ENCODE measurements at places on chromosomes 1 and 21. TPM values are rescaled to one million over a fixed set of nuclear protein-coding genes. Genes with fewer than 3 reads are reported as not detected.

GRCh38 chr1:186943891-186944686 lies 115.3 kb downstream of the PLA2G4A start:
- H3K27me3 ChIP-seq = peaks cover 3% of the 10 kb centered on the region
- no peak for DNase-seq
- no peaks in the 10 kb centered on the region for H3K36me3 ChIP-seq
- H3K4me3 ChIP-seq = no peak overlapping the region

DNA sequence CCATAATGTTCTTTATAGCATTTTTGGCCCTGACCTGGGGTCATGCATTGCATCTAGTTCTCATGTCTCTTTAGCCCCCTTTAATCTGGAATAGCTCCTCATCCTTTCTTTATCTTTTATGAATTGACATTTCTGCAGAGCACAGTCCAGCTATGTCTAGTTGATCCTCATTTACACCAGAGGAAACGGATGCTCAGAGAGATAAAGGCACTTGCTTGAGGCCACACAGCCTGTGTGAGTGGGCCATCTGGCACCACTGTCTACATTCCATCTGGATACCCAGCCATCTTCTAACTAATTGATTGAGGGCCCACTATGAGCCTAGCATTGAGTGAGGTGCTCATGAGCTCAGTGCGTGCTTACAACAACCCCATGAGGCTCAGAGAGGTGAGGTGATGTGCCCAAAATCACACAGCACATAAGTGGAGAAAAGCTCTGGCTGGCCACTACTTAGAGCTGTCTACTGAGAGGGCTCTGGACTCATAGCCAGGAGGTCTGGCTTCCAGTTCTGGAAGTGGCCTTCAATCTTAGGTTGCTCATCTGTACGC lies 3.5 kb downstream of the HPCA start:
- no peak overlapping the region for H3K27ac ChIP-seq
- H3K27me3 ChIP-seq = peaks cover 42% of the 10 kb centered on the region
- no peak overlapping the region for H3K4me3 ChIP-seq
- no peaks in the 10 kb centered on the region for H3K36me3 ChIP-seq

- peaks cover 58% of the 10 kb centered on the region for H3K4me1 ChIP-seq
- peak overlapping the region; percentile 88 for H3K4me3 ChIP-seq
- no peak for DNase-seq
- H3K27me3 ChIP-seq = no peaks in the 10 kb centered on the region
Observed at GRCh38 chr1:197200272-197200899, 53.9 kb upstream of the ASPM start.

DNA sequence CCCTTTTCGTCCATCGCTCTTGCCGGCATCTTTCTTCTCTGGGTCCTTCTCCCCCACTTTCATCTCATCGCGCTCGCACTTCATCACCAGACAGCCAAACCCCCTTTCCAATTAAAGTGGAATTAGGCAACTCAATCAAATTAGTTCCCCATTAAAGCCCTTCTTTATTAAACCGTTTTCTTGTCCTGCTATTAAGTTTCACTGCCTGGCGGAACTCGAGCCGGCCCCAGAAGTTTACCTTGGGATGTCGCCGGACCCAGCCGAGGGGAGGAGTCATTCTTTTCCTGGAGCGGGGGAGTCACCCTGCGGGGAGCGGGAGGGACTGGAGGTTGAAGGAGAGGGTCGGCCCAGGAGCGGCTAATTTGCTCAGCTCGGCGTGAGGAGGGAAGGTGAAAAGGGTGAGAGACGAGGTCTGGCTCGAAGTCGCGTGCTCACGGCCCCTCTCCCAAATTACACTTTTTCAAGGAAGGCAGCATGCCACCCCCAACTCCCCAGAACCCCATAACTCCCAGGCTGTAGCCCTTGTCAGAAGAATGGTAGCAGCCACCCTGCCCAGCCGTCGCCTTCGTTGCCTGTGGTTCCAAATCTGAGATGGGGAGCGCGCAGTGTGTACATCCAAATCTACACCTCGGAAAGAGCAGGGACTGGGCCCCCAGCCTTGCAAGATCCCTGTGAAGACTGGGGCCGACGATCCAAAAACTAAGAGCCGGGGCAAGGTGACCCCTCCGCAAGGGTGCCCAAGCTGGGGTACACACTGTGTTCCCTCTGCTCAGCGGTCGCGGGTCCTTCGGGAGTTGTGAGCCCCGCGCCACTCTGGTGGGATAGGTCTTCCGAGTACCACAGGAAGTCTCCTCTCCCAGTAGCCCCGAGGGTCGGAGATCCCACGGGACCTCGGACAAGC lies 6.4 kb downstream of the DMRTA2 start:
- H3K36me3 ChIP-seq = peaks cover 7% of the 10 kb centered on the region
- peaks cover 70% of the 10 kb centered on the region for H3K27me3 ChIP-seq
- peak overlapping the region; percentile 41 for H3K4me3 ChIP-seq
- no peak overlapping the region for H3K27ac ChIP-seq
- H3K4me1 ChIP-seq = peaks cover 27% of the 10 kb centered on the region

DNA sequence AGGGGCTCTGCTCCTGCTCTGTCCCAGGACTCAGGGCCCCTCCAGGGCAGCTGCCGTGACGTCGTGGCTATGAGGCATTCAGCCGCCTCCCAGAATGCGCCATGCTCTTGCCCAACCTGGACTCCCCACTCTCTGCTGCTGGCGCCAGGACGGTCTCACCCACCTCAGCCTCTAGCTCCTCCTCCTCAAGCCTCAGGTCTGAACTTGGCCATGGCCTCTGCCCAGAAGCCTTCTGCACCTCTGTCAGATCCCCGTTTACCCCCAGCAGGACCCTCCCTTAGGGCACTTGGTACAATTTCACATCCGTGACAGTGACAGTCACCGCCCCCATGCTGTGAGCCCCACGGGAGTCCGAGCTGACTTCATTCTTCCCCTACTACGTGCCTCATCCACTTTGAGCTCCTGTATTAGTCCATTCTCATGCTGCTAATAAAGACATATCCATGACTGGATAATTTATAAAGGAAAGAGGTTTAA lies 4.9 kb downstream of the CSTB start:
- no peak overlapping the region for H3K4me3 ChIP-seq
- peaks cover 42% of the 10 kb centered on the region for H3K4me1 ChIP-seq
- peak overlapping the region; percentile 54 for H3K27ac ChIP-seq
- DNase-seq = no peak
- H3K27me3 ChIP-seq = no peaks in the 10 kb centered on the region
- peaks cover 14% of the 10 kb centered on the region for H3K36me3 ChIP-seq

DNA sequence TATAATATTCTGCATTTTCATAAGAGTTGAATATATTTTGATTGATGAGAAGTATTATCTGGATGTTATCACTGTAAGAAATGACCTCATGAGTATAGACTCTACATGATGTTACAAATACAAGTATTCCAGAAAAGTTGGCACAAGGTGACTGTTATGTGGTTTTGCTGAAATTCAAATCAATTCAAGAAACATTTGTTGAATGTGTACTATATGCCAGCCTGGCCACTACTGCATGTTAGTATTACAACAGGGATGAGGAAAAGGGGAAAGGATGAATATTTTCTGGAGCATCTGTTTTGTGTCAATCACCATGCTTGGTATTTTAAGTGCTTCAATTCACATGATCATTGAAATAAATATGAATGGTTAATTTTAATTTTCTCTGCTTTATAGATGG lies 250.9 kb upstream of the PBX1 start:
- H3K4me1 ChIP-seq = no peaks in the 10 kb centered on the region
- no peak for DNase-seq
- no peaks in the 10 kb centered on the region for H3K36me3 ChIP-seq

G0S2 gene
- 0.69 TPM for total RNA-seq
